ENCODE measurements at places on chromosomes 3 and 15.

DNA sequence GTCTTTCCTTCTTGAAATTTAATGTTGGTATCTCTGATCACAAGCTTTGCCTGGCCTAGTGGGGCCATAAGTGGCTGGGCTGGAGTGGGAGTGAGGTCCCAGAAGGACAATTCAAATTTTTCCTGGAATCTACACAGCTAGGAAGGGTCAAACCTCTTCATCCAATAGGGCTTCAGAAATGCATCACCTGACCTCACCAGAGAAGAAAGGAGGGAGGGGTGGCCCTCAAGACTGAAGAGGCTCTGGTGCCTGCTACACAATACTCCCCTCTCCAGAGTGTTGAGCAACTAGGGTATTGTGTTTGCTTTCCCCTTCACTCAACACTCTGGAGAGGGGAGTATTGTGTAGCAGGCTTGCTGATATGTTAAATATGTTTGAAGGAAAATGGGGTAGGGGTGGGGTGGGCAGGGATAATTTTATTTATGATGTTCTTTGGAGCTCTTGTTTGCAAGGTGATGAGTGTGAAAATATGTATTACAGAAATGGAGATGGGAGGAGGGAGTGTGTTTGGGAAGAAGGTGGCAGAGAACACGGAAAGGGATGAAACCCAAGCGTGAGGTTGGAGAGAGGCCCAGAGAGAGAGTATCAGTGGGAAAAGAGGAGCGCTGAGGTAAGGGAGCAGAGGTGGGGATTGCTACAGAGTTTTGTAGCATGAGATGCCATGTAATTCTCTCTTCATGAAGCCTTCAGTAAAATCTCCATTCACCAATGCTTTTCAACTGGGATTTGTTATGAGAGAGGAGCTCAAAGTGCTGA is 5.7 kb upstream of the KLHL24 start:
- no peak for DNase-seq

- DNase-seq, result no peak
Measured at GRCh38 chr15:93073465-93073952, 15.5 kb downstream of the RGMA start.

DNA sequence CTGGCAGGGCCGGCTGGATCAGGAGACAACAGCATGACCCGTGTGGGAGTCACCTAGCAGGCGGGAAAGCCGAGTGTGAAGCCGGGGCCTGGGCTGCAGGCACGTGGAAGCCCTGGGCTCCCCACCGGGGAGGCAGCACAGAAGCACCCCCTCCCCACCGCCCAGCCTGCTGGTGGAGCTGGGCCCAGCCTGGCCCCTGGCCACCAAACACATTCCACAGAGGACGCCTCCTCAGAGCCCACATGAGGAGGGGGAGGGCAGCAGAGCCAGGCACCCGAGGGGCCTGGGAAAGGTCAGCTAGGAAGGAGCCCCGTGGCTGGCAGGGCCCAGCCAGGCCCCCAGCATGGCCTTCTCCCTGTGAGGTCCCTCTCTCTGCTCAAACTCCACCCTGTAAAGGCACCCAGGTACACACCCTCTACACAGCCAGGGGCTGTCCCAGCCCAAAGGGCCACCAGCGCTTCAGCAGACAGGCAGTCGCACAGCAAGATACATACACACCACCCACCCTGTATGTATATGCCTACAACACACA is 4.5 kb downstream of the PLXNB1 start:
- DNase-seq, result peak; percentile 47

DNA sequence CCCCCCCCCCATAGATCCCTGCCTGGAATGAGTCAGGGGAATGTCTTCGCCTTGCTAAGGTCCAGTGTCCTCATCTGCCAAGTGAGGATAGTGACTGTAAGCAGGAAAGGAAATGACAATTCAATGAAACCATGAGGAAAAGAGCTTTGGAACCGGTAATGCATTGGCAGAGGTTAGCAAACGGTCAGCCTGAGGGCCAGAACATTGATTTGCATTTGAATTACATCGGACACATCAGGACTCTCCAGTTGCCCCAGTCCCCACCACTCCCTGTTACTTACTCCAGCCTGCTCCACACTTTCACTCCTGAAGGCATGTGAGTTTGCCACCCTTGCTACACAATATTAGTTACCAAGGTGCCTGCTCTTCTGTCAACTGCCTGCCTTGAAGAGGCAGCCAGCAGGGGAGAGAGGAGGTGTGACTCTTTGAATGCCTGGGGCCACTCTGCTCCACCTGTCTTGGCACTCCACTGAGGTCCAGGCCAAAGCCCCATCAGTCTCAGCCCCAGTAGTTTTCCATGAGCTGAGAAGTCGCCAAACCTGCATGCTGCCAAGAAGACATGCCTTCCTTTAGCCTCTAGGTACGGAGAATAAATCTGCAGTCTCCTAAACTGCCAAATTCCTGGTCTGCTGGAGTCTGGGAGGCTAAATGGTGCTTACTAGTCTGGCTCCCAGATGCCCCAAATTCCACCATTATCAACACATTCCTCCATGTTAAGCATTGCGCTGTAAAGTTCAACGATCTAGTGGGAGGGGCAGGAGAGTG is 191.7 kb upstream of the TLE3 start:
- peak; percentile 25 for DNase-seq

DNA sequence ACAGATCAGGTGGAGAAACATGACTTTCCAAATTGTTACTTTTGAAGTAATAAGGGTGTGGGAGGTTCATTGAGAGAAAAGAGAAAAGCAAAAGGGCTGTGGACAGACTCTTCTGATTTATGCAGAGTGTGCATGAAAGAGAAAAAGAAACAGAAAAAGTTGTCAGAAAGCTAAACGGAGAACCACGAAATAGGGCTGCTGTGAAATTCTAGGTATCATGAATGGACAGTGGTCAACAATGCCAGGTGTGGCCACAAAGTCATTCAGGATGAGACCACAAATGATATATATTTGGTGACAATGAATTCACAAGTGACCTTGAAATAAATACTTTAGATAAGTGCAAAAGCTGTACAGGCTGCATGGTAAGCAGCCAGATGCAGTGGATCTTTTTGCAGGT is 170.1 kb downstream of the IL5RA start:
- DNase-seq, result no peak

DNA sequence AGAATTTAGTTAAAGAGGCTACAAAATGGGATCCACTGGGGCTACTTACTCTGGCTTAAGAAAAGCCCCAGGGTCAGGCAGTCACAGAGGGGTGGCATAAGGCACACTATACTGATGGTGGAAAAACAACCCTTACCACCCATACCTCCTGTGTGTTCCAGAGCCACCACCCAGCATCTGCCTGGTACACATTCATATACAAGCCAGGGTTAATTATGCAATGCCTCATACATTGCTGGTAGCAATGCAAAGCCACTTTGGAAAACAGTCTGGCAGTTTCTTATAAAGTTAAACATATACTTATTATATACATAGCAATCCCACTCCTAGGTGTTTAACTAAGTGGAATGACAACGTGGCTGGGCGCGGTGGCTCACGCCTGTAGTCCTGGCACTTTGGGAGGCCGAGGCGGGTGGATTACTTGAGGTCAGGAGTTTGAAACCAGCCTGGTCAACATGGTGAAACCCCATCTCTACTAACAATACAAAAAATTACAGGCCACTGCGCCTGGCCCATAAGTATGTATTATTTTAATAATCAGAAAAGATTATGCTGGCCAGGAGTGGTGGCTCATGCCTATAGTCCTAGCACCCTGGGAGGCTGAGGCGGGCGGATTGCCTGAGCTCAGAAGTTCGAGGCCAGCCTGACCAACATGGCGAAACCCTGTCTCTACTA is 15.2 kb upstream of the NCKIPSD start:
- no peak for DNase-seq

DNA sequence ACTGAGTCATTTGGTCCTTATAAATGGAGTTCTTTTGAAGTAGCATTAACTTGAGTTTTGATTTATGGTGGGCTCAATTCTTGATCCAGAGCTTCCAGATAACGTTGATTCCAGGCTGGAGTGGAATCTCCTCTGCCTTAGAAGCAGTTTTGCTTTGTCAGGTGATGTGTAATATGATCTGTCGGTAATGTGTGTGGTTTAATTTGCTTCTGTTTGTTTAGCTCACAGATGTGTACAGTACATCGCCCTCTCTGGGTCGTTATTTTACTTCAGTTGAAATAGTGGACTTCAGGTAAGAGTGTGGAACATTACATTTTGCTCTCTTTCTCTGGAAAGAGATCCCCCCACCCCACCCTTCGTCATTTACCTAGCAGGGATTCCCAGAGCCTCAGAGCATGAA is 23.1 kb downstream of the C3orf52 start:
- DNase-seq, result peak; percentile 37

DNA sequence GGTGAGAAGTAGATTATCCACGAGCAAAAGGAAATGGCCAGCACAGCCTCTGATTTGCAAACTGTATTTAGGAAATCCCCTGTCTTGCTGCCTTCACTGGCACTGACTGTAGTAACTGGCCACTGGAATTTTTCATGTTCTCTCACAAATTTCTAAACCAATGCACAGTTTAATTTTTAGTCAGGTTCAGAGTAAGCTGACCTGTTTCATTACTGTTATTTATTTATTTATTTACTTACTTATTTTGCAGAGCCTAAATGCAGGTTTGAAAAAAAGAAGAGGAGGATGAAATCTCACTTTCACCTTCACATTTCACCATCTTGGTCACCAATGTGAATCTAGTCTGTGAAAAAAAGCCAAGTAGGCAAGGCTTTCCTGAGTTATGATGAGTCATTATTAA is 291.0 kb downstream of the PLOD2 start:
- peak; percentile 4 for DNase-seq

GRCh38 chr3:179613807-179614206 is 9.2 kb downstream of the NDUFB5 start:
- DNase-seq, result peak; percentile 35

GRCh38 chr3:15268033-15268631 is 62.1 kb downstream of the CAPN7 start:
- peak; percentile 94 for DNase-seq

GRCh38 chr15:57109005-57109404 is 190.6 kb downstream of the TCF12 start:
- DNase-seq, result no peak

GRCh38 chr15:54312528-54312927 is 334.3 kb downstream of the UNC13C start:
- no peak for DNase-seq

DNA sequence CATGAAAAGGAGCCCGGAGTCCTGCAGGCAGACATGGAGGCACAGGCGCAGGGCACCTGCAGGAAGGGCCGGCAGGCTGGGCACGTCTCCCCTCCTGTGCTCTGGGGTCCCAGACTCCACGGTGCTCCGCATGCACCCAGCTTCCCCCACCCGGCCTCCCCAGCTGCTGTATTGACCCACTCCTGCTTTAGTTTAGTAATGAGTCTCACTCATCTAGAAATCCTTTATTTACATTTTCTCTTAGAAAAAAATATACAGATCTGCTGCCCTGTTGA is 8.5 kb downstream of the MESP2 start:
- DNase-seq, result no peak

- no peak for DNase-seq
Measured at GRCh38 chr3:70970171-70970570, 613.4 kb downstream of the FOXP1 start.

- DNase-seq, result peak; percentile 78
Measured at GRCh38 chr3:8987645-8988383, 24.5 kb upstream of the RAD18 start.

DNA sequence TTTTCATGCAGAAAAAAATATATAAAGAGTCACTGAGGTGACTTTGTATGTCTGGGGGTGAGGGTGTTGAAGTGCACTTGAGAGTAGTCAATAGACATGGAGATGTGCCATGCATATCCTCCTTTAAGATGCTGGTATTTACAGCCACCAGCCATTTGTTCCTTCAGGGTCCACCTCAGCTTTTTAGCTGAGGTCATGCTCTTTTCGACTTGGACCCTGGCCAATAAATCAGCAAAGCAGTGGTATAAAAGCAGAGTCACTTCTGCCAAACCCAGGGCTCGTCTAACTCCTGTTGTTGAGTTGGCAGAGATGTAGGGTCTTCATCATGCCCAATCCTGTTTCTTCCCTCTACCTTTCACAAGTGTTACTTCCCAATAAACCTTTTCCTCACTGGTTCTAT is 75.1 kb upstream of the OSTN start:
- DNase-seq, result no peak

- DNase-seq, result no peak
Measured at GRCh38 chr3:50275141-50275995, 3.5 kb upstream of the LSMEM2 start.

GRCh38 chr3:194893121-194893987 is 207.7 kb downstream of the FAM43A start:
- no peak for DNase-seq

- no peak for DNase-seq
Measured at GRCh38 chr3:30641416-30642251, 35.2 kb downstream of the TGFBR2 start.

GRCh38 chr3:174132006-174132405 is 727.1 kb upstream of the NAALADL2 start:
- DNase-seq, result no peak

DNA sequence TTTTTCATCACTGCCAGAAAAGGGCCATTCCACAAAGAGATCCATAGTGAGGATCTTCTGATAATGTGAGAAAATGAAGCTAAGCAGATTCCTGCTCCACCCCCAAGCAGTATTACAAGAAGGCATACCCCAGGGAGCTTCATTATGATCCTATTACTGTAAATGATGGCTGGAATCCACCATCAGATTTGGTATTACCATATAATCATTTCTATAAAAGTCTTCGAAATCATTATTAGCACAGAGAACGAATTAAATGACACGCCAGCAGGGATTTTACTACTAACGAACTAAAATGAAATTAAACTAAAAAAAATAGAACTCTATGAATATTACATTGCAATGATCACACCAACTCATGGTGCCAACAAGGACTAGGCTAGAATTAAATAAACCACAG is 24.4 kb downstream of the TRIM42 start:
- DNase-seq, result no peak

DNA sequence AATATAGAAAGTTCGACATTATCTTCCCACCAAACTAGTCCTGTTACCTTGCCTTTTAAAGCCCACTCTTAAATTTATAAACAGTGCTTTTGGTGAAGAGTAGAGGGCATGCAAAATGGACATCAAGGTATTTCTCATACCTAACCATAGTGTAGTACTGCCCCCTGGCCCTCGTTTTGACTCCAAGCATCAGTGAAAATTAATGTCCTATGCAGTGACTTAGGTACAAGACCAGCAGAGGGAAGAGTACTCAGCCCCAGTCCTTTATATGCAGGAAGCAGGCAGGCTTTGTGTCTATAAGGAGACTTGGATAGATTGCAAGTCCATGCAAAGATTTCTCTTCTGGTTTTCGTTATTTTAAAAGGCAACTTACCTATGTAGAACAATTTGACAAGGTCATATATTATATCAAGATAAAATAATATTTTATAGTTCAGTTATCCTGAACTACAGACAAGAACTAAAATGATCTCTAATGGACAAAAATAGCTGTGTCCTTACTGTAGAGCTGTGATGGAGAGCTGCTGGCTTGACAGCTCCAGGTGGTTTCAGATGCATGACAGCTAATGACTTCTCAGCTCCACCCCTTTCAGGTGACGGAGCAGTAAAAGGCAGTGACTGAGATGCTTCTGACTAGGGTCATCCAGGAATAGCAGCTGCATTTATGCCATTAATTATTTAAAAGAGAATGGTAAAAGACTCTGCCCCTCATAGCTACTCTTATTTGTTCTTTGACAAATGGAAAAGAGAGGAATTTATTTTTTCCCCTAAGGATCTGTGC is 646.1 kb downstream of the SQOR start:
- DNase-seq, result no peak

Measured in choroid plexus epithelial cell (primary cell).